Renal cortex interstitium (tissue), 15 donors: ENCODE measurements at places on chromosomes 3 and 15. TPM values are rescaled to one million over a fixed set of nuclear protein-coding genes. Genes with fewer than 3 reads are reported as not detected.

FAM43A gene
- polyA plus RNA-seq, result 8.9 TPM

NLGN1 gene
- 1.9 TPM for polyA plus RNA-seq

CACNA1D gene
- 12.9 TPM for polyA plus RNA-seq

GRCh38 chr3:132354916-132355702 lies 37.9 kb downstream of the ACP3 start:
- DNase-seq, result no peak

DNA sequence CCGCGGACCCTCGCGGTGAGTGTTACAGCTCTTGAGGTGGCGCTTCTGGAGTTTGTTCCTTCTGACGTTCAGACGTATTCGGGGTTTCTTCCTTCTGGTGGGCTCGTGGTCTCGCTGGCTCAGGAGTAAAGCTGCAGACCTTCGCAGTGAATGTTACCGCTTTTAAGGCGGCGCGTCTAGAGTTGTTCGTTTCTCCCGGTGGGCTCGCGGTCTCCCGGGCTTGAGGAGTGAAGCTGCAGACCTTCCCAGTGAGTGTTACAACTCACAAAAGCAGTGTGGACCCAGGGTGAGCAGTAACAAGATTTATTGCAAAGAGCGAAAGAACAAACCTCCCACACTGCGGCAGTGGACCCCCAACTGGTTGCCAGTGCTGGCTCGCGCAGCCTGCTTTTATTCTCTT lies 177.1 kb downstream of the UACA start:
- DNase-seq, result no peak

DNA sequence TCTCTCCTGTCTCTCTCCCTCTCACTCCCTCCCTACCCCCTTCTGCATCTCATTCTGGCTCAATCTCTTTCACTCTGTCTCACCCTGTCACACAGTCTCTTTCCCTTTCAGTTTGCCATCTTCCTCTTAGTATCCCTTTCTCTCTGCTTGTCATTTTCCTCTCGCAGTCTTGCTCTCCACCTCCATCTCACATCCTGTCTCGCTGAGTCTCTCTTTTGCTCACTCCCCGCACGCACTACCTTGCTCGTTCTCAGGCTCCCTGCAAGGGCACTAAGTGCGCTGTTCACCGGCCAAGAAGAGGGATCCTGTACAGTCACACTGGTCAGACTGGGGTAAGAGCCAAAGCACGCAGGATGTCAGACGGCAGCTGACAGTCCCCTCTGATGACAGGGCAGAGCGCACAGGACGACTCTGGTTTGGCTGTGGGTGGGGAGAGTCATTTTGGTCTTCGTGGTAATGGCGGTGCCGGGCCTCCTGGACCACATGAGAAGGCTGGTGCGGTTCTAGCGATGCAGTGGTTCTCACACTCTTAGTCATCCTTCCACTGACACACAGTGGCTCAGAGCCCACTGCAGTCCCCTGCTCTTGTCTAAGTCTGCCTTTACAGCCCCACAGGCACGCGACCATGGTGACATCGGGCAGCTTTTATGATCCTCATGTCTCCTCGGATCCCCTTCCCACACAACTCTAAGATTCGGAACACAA lies 356.8 kb downstream of the FOXP1 start:
- no peak for DNase-seq

- peak; percentile 85 for DNase-seq
Measured at GRCh38 chr15:78131295-78132061, at the start of gene CIB2. CIB2 (minus strand) TSS chr15:78131445; CDS start chr15:78131215, 230 bp downstream.

- no peak for DNase-seq
Measured at GRCh38 chr15:57286446-57287122, 89.7 kb upstream of the CGNL1 start.

- DNase-seq, result no peak
Measured at GRCh38 chr3:81788610-81789009, 27.2 kb upstream of the GBE1 start.

DNA sequence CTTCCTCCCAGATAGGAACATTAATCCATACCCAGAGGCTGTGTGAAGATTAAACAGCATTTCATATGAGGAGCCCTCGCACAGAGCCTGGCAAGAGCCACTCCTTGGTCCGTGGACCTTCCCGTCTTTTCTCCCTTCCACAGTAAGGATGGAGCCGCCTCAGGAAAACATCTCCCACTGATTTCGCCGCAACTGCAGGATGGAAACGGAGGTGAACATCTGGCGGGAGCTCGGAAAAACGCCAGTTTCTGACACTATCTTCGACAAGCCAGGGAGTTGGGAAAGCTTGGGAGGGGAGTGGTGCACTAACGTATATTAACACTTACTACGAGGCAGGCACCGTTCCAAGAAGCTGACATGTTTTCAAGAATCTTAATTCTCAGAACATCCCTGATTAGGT lies 157.9 kb downstream of the XXYLT1 start:
- DNase-seq, result no peak

DNA sequence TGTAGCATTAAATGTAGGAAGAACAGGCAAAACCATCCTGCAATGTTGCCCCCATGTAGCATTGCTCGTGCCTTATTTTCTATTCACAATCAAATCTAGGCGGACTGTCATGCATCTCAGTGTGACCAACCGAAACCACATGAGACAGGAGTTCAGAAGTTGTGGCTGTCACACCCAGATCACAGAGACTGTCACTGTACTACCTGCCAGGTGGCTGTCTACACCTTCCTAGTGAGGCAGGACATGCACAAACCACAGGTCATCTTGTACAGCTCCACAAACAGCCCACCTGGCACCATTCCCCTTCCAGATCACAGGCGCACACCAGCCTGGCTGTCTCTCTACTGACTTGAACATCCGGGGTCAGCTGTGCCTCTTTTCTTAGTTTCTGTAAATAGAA lies 392.8 kb downstream of the OCA2 start:
- no peak for DNase-seq
